ENCODE measurements at places on chromosomes 16 and 17.
A peak's percentile ranks its signal among the peaks of the same experiment; 100 is the strongest.

DNA sequence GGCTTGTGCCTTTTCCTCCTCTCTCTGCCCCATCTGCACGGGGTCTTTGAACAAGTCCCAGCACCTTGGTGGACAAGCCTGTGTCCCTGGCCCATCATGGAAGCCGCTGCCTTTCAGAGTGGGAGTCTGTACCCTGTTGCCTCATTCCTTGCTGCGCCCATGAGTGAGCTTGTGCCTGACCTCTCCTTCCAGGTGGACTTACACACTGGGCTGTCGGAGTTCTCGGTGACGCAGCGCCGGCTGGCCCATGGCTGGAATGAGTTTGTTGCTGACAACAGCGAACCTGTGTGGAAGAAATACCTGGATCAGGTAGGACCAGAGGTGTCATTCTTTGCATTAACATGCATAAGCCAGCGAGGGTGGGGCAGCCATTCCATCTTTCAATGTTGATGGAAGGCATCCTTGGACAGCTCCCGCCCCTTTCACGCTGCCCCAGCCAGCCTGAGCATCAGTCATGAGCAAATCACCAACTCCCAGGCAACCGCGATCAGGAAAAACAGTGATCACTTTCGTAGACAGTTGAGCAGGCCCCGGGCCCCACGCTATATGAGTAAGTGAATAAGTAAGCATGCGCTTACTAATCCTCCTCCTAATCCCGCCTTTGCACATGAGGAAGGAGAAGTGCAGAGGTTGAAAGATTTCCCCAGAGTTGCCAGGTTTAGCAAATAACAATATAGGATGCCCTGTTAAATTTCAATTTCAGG is 36.8 kb downstream of the ATP2C2 start:
- DNase-seq, result no peak

- DNase-seq, result no peak
Measured at GRCh38 chr16:76195056-76195455, 82.1 kb upstream of the CNTNAP4 start.

GRCh38 chr16:1145383-1146100 is 7.4 kb upstream of the CACNA1H start:
- no peak for DNase-seq

GRCh38 chr16:84044118-84044488 is 1.5 kb upstream of the SLC38A8 start:
- no peak for DNase-seq

GRCh38 chr16:87874639-87875427 is 5.5 kb upstream of the SLC7A5 start:
- peak; percentile 63 for DNase-seq

DNA sequence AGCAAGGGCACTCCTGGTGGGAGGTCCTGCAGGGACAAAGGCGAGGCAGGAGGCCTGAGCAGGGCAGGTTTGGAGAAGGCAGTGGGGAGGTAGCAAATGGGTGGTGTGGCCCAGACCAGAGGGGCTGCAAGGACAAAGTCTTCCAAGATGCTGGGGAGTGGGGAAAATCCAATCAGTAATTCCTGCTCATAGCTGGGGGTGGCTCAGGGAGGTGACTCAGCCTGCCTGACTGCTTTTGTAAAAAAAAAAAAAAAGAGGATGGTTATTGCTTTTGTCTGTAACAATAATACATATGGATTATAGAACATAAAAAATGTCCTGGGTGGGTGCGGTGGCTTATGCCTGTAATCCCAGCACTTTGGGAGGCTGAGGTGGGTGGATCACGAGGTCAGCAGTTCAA is 5.2 kb downstream of the IL34 start:
- DNase-seq, result no peak

DNA sequence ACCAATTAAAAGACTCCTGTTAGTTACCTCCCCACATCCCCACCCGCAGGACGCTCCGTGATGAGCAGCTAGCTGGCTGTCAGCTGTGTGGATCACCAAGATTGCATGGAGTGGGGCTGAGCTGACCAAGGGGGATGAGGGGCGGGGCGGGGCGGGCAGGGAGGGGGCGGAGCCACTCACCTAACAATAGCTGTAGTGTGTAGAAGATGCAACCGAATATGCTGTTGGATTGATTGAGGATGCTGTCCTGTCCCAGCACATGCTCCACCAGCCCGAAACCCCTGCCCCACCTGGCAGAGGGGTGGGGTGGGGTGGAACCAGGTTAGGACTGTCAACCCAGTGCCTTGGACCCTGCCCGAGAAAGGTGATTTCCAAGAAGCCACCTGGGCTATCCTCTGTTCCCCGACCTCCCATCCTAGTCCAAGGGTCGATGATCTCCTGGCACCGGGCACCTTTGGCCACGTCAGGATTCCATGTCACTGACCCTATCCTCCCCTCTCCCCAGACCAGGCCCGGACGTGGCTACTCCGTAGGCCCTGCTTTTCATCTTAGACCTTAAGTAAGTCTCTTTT is 1.4 kb downstream of the VKORC1 start:
- no peak for DNase-seq

- peak; percentile 70 for DNase-seq
Measured at GRCh38 chr16:31700530-31701388, 172.8 kb upstream of the ZNF267 start.

- DNase-seq, result no peak
Measured at GRCh38 chr17:8880466-8880865, 13.0 kb upstream of the PIK3R6 start.

GRCh38 chr17:63390090-63390489 is 56.0 kb downstream of the CYB561 start:
- DNase-seq, result no peak

GRCh38 chr17:18161207-18162145 is 22.2 kb upstream of the ALKBH5 start:
- no peak for DNase-seq

- no peak for DNase-seq
Measured at GRCh38 chr17:58086953-58087352, 3.7 kb downstream of the DYNLL2 start.

- DNase-seq, result no peak
Measured at GRCh38 chr17:37221865-37222264, 153.9 kb upstream of the C17orf78 start.

GRCh38 chr17:21177401-21177800 is 36.6 kb downstream of the TMEM11 start:
- no peak for DNase-seq

DNA sequence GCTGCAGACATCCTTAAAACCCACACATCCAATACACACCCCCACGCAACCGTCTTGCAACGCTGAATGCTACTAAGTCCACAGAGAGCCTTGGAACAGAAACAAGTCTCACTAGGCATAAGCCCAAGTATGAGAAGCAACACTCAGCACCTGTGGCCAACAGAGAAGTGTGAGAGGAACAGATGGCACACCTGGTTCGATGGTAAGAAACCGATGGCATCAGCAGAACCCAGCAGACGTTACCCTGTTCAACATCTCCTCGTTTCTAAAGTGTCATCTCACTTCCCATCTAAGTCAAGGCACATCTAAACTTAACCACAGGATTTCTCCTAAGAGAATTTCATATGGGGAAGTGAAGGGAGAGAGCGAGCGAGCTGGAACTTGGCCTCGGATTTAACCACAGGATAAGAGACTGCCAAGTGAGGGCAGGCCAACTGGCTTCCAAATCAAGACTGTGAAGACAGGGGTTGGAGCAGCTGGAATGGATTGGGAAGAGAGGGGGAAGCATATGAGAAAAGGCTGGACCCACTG is 41.0 kb downstream of the NXPH3 start:
- no peak for DNase-seq

GRCh38 chr17:40330850-40331470 is 22.0 kb downstream of the RARA start:
- DNase-seq, result no peak

GRCh38 chr17:48576479-48577309 is 1.5 kb downstream of the HOXB4 start:
- DNase-seq, result no peak

DNA sequence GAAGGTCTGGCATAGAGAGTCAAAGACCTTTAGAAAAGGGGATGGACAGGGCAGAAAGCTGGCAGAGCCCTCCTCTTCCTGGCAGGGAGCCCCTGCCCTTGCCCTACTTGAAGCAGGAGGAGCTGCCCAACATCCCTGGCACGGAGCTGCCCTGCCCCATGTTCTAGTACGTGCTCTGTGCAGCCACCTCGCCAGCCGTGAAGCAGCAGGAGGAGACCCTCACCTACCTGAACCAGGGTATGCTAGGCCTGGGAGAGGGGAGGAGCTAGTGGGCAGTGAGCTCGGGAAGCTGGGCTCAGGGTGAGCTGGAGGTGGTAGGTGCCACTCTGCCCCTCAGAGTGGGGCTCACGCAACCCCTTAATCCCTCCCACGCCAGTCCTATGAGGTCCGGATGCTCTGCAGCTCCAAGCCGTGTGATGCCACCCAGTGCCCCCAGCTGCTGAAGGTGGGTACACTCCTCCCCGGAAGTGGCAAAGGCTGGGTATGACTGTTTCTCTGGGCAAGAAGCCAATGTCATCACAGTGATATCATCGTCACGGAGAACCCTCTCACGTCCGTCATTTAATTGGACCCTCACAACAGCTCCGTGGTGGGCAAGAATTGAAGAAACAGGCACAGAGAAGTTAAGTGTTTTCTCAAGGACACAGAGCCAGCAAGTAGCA is 12.7 kb upstream of the STAC2 start:
- peak; percentile 49 for DNase-seq

- no peak for DNase-seq
Measured at GRCh38 chr16:23222929-23223328, 40.4 kb downstream of the SCNN1G start.

DNA sequence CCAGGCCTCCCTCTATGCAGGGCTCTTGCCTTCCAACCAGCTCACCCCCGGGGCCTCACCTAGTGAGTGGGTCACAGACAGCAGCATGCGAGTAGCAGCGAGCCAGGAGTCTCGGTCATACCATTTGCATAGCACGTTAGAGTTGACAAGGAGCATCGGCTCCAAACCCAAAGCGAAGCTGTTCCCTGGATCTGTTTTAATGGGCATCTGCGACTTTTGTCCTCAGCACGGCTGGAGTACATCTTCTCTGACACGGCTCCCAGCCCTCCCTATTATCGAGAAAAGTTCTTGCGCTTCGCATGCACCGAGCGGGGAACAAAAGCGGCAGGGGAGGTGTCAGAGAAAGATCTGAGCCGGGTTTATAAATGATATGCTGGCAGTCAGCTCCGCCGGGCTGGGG is 253.3 kb downstream of the MAF start:
- no peak for DNase-seq

- no peak for DNase-seq
Measured at GRCh38 chr16:63774302-63774701, 1347.6 kb downstream of the CDH11 start.

DNA sequence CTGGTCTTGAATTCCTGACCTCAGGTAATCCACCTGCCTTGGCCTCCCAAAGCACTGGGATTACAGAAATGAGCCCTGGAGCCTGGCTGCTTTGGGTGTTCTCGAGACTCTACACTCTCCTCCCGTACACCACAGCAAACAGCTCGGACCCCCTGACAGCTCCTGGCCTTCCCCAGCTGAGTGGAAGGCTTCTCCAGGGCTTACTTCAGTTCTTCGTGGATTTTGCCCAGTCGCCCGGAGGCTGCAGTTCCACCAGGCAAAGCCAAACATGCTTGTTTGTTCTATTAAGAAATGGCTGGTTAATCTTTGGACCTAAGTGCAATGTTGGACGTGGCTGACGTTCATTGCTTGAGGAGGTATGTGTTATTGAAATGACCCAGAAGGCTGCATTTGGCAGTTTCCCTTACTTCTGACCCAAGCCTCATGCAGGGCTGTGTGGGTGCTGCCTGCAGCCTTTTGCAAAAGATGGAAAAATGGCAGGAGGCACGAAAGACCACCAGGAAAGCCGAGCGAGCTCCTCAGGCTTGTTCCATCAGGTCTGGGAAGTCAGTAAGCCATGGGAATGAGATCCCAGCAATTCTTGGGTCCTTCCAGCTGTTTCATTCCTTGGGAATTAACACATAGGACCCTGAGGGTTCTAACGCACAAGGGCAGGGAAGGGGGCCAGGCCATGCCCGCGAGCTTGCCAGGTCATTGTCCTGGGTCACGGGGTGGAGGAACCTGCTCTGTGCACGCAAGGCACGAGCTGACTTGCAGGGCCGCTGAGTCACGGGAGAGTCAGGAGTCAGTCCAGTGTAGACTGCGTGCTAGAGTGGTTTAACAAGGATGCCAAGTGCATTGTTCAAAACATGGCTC is 23.9 kb upstream of the KLHDC4 start:
- no peak for DNase-seq

DNA sequence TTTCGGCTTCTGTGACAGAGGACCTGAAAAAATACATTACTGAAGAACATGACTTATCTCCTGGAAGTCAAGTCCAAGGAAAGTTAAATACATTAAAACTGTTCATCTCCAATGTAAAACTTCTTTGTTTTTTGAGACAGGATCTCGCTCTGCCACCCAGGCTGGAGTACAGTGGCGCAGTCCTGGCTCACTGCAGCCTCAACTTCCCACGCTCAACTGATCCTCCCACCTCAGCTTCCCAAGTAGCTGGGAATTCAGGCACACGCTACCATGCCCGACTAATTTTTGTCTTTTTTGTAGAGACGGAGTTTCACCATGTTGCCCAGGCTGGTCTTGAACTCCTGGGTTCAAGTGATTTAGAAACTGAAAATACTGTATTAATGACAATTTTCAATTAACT is 9.7 kb upstream of the TERB1 start:
- no peak for DNase-seq

DNA sequence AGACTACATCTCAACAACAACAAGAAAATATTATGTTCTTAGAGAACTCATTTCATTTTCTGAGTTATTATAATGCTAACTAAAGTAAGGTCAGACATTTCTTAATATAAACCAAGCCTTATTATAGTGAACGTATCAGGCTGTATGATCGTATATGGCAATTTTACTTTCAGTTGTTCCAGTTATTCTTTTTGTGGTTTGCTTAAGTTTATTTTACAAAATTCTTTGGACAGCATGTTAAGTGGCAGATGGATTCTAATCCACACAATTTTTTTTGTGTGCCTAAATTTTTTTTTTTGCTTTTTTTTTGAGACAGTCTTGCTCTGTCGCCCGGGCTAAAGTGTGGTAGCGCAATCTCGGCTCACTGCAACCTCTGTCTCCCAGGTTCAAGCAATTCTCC is 59.0 kb downstream of the VMP1 start:
- DNase-seq, result no peak

DNA sequence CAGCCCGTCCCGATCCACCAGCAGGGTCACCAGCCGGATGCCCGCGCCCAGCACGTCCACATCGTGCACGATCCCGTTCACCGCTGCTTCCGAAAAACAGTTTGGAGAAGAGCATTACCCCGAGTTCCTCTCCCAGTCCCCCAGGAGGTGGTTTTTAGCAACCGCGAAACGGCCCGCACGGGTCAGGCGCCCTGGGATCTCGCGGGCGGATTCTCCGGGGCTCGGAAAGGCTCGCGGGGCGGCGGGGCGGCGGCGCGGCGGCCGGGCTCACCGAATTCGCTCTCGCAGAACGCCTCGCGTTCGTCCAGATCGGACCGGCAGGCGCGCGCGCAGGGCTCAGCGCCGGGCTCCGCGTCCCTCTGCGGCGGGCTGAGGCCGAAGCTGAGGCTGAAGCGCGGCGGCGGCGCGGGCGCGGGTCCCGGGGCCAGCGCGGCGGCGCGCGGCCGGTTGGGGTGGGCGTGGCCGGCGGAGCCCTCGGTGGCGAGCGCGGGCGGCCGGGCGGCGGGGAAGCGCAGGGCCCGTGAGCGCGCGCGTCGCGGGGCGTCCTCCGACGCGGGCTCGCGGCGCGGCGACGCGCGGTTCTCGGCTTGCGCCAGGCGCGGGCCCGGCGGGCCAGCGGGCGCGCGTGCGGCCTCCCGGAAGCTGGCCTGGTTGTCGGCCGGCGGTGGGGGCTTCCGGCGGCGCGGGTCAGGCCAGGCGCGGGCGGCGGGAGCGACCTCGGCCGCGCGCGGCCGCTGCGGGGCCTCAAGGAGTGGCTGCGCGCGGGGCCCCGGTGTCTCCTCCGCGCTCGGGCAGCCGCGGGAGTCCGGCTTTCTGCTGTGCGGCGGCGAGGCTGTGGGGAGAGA is 2.9 kb downstream of the C17orf58 start:
- DNase-seq, result peak; percentile 41

- no peak for DNase-seq
Measured at GRCh38 chr16:76574651-76575050, 297.4 kb downstream of the CNTNAP4 start.
